Smooth muscle cell of the brain vasculature (primary cell): ENCODE measurements at places on chromosomes 2 and 18.

- no peak for DNase-seq
Measured at GRCh38 chr2:26805241-26805676, 19.4 kb downstream of the CENPA start.

DNA sequence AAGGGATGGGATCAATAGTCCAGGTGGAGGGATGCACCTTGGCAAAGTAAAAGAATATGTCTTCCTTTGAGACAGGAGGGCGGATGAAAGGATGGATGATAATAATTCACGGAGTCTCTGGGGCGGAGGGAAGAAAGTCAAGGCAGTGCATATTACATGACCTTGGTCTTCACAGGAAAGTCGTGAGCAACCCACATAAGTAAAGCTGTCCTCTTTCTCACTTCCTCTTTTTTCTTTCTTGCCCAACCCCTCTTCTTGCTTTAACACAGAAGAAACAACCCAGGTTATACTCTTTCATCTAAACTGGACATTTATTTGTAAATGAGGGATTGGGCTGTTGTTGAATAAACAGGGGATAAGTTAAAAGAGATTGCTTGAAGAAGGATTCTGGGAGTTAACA lies 168.7 kb upstream of the SKOR2 start:
- DNase-seq, result no peak

GRCh38 chr2:39573276-39573675 lies 92.4 kb upstream of the TMEM178A start:
- no peak for DNase-seq

DNA sequence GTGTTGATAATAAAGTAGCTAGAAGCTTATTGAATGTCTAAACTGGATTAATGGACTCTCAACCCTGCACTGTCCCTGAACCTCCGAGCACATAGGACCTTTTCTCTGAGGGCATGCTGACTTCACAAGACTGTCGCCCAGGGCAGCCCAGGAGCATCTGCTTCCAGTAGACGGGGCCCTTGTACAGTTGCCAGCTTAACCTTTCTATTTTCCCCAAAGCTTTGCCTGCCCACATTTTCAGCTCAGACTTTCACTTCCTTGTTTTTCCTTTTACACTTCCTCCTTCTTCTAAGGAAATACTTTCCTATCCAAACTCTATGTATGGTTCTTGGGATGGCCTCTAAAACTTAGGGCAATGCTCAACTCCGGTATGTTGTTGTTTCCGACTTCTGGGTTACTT lies 1.3 kb downstream of the VWA3B start:
- no peak for DNase-seq

DNA sequence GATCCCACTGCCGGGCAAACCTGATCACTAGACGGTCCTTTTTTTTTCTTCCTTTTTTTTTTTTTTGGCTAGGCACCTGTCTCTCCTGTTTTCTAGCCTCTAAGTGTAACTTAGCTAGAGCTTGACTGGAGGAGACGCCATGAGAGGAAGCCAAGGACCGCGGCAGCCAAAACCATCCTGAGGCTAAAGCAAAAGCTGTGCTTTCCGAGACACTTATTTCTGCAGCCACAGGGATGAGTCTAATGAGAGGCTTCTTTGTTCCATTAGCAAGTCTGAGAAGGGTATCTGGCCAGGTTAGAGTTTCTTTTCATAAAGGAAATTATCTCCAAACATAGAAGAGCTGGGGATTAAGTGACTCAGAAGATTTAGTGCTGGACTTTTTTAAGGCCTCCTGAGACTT lies 7.3 kb upstream of the CXCR4 start:
- no peak for DNase-seq

- no peak for DNase-seq
Measured at GRCh38 chr2:36246320-36246990, 109.1 kb upstream of the CRIM1 start.

GRCh38 chr2:231306791-231307393 lies 88.6 kb upstream of the B3GNT7 start:
- no peak for DNase-seq

- DNase-seq, result no peak
Measured at GRCh38 chr2:160670618-160671017, 177.0 kb upstream of the RBMS1 start.

GRCh38 chr2:135451966-135452365 lies 79.1 kb downstream of the ZRANB3 start:
- no peak for DNase-seq

- no peak for DNase-seq
Measured at GRCh38 chr2:71583876-71584275, 130.5 kb downstream of the DYSF start.

DNA sequence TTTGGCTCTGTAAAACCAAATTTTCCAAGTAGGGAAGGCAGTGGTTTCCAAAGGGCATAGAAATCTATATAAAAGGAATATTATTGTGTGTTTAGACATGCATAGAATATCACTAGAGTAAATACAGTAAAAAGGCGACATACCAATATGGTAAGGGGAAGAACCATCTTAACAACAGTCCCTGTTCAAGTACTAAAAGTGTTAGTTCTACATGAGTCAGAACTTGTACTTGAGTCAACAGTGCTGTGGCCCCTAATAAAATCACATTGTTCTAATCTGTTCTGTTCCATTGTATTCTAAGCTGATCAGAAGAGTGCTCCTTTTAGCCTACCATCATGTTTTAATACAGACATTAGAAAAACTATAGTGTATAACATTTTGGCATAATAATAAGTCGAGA lies 36.1 kb upstream of the TNFRSF11A start:
- DNase-seq, result no peak

GRCh38 chr2:127415593-127416505 lies 2.4 kb upstream of the PROC start:
- DNase-seq, result no peak

DNA sequence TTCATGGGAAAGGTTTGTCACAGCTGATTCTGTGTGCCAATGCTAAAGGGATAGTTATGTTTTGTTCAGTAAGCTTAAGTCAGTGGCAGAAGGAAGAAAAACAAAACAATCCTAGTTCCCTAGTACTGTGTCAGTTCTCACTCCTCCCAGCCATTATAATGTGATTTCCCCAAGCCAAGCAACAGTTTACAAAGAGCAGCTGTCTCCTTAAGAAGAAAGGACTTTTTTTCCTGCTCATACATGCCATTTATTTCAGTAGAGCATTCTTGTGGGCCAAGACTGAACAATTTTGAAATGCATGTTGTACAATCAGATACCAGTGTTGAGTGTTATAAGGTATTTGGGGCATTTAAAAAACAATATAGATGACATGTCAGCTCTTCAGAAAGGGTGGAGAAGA lies 52.1 kb downstream of the NEMP2 start:
- DNase-seq, result no peak

- DNase-seq, result no peak
Measured at GRCh38 chr2:239564587-239564986, 163.8 kb upstream of the HDAC4 start.

- DNase-seq, result peak; percentile 49
Measured at GRCh38 chr2:201357221-201357620, at the start of gene FLACC1. Gene FLACC1, minus strand, starts transcription at chr2:201357345. Its CDS starts 5,941 bp downstream, at chr2:201351404.

DNA sequence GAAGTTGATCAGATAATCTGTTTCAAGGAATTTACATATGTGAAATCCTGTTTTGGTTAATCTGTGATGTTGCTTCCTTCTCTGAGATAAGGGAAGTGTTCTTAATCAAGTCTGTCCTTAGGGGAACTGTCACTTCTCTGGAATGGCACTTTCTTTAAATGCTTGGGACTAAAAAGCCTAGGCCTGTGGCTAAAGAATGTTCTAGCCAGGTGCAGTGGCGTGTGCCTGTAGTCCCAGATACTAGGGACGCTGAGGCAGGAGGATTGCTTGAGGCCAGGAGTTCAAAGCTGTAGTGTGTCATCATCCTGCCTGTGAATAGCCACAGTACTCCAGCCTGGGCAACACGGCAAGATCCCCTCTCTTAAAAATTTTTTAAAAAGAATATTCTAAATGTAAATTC lies 217.6 kb upstream of the SIX3 start:
- DNase-seq, result no peak

DNA sequence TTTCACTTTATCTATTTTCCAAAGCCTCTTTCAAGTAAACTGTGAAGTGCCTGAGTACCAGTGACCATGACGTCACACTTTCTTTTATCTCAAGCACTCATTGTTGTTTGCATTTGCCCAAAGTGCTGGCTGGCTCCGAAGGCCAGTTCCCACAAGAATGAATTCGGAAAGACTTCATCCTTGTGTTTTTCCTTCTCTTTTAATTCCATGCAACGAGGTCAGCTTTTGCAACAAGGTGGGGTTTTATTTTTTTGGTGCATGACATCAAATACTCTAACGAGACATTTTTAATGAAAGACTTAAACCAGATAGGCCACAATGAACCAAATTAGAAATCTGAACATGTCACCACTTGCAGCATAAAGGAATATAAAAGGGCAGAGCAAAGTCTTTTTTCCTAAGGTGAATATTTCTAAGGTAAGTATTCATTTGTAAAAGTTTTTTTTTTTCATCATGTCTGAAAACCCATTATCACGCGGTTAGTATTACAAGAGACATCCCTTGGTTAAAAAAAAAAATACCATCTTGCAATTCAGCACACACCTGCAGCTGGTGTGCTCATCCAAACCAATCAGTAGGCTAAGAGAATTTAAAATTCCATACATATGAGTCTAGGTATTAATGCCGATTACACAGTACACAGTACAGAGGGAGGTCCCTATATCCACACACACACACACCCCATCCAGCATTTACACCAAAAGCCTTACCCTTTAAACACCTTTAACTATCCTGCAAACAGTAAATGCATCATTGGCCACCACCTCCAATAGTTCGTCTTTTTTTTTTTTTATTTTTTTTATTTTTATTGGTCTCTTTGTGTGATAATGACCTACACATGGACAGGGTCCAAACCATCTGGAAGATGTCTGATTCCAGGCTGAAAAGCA lies 2.3 kb downstream of the ARL4C start:
- no peak for DNase-seq

GRCh38 chr2:224820283-224820991 lies 104.3 kb upstream of the CCDC195 start:
- no peak for DNase-seq

DNA sequence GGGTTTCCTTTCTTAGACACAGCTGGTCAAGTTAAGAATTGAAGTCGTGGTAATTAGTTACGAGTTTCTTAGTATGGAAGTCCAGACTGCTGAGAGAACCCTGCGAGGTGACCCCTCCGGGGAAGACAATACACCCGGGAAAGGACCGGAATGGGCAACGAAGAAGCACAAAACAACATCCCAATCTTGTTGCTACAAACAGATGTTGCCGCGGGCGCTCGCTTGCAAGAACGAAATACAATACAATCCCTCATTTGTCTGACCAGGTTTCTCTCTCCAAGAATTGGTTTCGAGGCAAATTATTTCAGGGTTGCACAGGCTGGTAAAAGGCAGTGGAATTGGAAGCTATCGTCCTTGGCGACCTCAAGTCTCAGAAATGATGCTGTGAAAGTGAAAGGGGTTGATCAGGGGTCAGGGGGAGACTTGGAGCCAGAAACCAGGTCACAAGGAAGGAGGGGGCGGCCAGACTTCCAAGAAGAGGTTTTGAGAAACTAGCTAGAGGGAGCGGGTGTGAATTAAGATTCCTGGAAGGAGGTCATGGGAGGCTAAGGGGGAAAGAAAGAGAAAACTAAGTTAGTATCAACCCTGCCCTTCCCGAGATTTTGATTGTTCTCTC lies 401.9 kb downstream of the HRH4 start:
- DNase-seq, result no peak
